Stimulated activated CD4-positive, alpha-beta T cell treated with anti-CD3 and anti-CD28 coated beads, Interleukin-1b, Interleukin-23, amount 100 ng/mL, for 48 hours (primary cell): ENCODE measurements at places on chromosomes 7 and 10.

DNA sequence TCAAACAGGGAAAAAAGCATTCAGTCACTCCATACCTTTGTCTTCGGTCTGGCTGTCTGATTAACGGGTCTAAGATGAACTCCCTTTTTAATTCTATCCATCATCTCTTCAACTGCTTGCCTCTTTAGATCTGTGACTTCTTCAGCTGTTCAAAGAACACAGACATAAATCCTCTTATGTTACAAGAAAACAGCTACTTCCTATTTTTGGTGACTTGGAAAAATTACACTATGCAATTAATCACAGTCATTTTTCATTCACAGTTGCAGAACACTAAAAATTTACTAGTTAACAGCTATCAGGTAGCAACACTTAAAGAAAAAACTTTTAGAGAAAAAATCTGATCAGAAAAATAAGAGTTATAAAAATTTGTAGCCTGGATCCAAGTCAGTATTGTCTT, 66.0 kb downstream of the ENO4 start:
- no peak for DNase-seq

- no peak for DNase-seq
These were observed 42.8 kb downstream of the AUTS2 start for GRCh38 chr7:69640925-69641594.

DNA sequence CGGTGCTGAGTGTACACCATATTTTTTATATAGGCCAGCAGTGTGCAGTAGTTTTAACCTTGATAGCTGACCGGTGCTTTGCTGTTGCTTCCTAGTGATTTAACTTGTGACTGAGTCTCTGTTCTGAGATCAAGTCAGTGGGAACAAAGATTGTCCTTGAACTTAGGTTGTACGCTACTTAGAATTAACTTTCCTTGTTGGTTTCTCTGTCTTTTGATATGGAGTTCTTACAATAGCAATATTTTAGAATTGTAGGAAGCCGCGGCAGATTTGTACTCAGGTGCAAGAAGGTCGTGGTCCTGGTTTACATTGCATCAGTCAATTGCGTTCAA, 1.3 kb downstream of the DDX21 start:
- DNase-seq = no peak

DNA sequence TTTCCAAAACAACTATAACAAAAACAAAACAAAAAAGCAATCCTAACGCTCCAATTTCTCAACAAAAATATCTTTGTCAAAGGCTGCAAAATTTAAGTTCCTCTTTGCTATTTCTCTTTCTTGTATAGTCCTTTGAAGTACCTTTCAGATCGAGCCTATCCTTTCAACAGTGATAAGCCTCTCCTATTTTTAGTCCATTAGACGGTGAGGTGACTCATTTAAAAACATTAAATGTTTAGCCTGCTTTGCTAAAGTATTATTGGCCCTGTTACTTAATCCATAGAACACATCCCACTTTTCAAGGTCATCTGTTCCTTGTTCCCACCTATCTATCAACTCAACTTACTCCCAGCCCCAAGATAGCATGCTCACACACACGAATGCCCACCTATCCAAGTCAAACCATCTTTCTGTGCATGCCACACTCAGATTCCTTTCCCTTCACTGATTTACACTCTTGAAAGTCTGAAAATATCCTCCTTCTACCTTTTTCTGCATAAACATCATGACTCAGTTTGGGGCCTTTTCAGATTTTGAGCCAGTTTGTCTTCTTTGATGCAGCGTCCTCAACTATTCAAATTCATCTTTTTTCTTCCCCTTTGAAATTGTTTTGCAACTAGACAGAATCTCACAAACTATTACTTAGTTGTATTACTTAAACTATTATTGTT, 224.9 kb upstream of the TMEM229A start:
- no peak for DNase-seq

GRCh38 chr7:18638594-18639452, 143.3 kb downstream of the HDAC9 start:
- no peak for DNase-seq
